ENCODE measurements at places on chromosomes 6 and 20. TPM values are rescaled to one million over a fixed set of nuclear protein-coding genes. Genes with fewer than 3 reads are reported as not detected.

PHACTR3 gene
- polyA plus RNA-seq = not detected

RIPOR2 gene
- polyA plus RNA-seq = 3.3 TPM

HEY2 gene
- 0.13 TPM for polyA plus RNA-seq

E2F1 gene
- 4.9 TPM for polyA plus RNA-seq

CLIC5 gene
- not detected for polyA plus RNA-seq

SLC16A10 gene
- polyA plus RNA-seq = not detected

BCLAF1 gene
- polyA plus RNA-seq = 78.0 TPM

SLC17A1 gene
- not detected for polyA plus RNA-seq

MRS2 gene
- polyA plus RNA-seq = 23.5 TPM

TP53TG5 gene
- polyA plus RNA-seq = 0.55 TPM

PCIF1 gene
- polyA plus RNA-seq = 23.8 TPM

SLC13A3 gene
- 4.6 TPM for polyA plus RNA-seq

HSPA1B gene
- polyA plus RNA-seq = 61.3 TPM

RTN4IP1 gene
- 5.5 TPM for polyA plus RNA-seq

FRK gene
- 0.06 TPM for polyA plus RNA-seq

PLCG1 gene
- polyA plus RNA-seq = 8.3 TPM

SGK2 gene
- not detected for polyA plus RNA-seq

C6orf52 gene
- polyA plus RNA-seq = 0.99 TPM

RBM24 gene
- polyA plus RNA-seq = 3.5 TPM

FLRT3 gene
- polyA plus RNA-seq = 2.4 TPM

MACROD2 gene
- 2.2 TPM for polyA plus RNA-seq

C4B gene
- 2.6 TPM for polyA plus RNA-seq

BPIFB2 gene
- polyA plus RNA-seq = not detected

SAMD3 gene
- polyA plus RNA-seq = 0.73 TPM

EFCAB8 gene
- not detected for polyA plus RNA-seq

SERPINB1 gene
- 32.5 TPM for polyA plus RNA-seq

NOX3 gene
- not detected for polyA plus RNA-seq

LST1 gene
- not detected for polyA plus RNA-seq

KIAA0408 gene
- polyA plus RNA-seq = 1.1 TPM

PEX3 gene
- polyA plus RNA-seq = 32.8 TPM

HMGCLL1 gene
- not detected for polyA plus RNA-seq

ANKRD66 gene
- not detected for polyA plus RNA-seq

LHFPL5 gene
- polyA plus RNA-seq = not detected

EYS gene
- polyA plus RNA-seq = 0.10 TPM

CFAP206 gene
- polyA plus RNA-seq = 0.14 TPM

RRAGD gene
- polyA plus RNA-seq = not detected
